ENCODE measurements at places on chromosomes 12 and 14. TPM values are rescaled to one million over a fixed set of nuclear protein-coding genes. Genes with fewer than 3 reads are reported as not detected.

- DNase-seq = no peak
These were observed 413.1 kb upstream of the CLEC14A start for GRCh38 chr14:38669027-38669426.

DNA sequence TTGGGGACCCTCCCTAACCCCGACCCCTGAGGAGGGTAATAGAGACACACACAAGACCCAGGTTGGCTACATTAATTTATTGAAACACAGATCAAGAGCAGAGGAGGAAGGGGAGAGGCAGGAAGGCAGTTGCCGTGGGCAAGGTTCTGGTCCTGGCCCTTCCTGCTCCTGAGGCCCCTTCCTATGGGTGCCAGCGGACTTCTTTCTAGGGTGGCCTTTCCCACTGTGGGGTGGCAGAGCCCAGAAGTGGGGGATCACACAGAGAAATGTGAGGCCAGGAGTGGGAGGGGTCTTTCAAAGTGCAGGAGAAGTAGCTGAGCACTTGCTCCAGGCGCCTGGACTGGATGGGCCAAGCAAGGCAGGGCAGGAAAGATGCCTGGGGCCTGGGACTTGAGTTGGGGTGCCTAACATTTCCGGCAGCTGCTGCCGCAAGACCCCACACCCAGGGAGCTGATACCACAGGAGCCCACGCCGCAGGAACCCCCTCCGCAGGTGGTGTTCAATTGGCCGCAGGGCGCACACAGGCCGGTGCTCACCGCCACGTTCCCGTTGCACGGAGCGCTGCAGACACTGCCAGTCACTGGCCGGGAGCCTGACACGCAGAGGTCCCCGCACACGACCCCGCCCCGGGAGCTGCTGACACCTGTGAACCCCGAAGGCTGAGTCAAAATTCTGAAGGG lies 5.3 kb downstream of the KRT81 start:
- DNase-seq = peak; percentile 60

- DNase-seq = no peak
These were observed 787.7 kb upstream of the TMEM132C start for GRCh38 chr12:127479256-127479655.

- DNase-seq = no peak
These were observed 199.7 kb upstream of the HMGA2 start for GRCh38 chr12:65624554-65625086.

- no peak for DNase-seq
These were observed 18.5 kb upstream of the DHRS7 start for GRCh38 chr14:60183741-60184140.

- DNase-seq = no peak
These were observed 363.8 kb downstream of the FUT8 start for GRCh38 chr14:65776193-65776852.

DNA sequence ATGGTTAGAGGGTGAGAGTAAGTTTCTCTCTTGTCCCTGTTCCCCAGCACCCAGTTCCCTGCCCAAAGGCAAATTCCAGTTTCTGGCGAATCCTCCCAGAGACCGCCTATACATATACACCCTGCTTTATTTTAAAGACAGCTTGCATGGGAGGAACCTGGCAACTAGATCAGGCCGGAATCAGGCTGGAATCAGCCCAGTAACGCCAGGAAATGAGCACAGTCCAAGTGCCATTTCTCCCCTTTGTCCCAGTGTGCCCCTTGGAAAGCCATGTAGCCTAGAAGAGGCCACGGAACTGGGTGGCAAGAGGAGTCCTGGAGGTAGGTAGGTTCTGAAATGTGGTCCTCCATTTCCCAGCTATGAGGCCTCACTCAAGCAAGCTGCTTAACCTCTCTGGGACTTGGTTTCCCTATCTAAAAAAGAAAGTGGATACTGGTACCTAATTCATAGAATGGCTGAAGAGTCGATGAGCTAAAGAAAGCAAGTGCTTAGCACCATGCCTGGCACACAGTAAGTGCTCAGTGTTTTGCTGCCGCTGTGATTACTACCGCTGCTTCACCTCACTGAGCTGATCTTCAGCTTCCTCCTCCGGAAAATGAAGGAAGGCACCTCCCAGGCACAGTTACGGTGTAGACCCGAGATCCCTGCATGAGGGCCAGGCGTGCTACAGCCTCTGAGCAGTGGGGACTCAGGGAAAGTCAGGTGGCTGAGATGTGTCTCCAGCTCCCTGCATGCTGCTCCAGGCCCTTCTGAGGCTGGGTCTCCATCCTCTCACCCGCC lies 36.4 kb downstream of the PITPNM2 start:
- no peak for DNase-seq

GRCh38 chr12:5582018-5582417 lies 150.1 kb downstream of the NTF3 start:
- no peak for DNase-seq

DNA sequence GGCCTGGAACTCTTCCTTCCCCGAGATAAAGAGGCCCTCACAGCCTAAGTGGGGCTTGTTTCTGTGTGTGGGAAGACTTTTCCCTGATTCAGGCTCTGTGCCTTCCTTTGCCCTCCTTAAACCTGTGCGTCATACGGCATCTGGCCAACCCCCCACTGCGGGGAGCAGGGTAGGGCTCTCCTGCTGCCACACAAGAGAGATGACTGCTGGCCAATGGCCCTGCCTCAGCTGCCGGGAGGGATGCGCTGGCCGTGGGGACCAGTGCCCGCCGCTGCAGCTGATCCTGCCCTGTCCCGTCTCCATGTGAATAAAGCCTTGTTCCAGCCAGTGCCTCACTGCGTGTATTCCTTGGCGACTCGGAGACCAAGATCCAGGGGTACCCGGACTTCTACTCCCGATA lies 42.5 kb upstream of the BEGAIN start:
- DNase-seq = no peak

GRCh38 chr12:54658306-54659264 lies 10.4 kb upstream of the DCD start:
- no peak for DNase-seq

GRCh38 chr12:115691123-115691522 lies 586.4 kb downstream of the MED13L start:
- no peak for DNase-seq

Gene KRT78
- total RNA-seq = 29.1 TPM

Gene LRCOL1
- total RNA-seq = not detected

Gene ADCK1
- 6.9 TPM for total RNA-seq

Gene AKAP3
- 7.6 TPM for total RNA-seq
